ENCODE measurements at places on chromosomes 2 and 18.

DNA sequence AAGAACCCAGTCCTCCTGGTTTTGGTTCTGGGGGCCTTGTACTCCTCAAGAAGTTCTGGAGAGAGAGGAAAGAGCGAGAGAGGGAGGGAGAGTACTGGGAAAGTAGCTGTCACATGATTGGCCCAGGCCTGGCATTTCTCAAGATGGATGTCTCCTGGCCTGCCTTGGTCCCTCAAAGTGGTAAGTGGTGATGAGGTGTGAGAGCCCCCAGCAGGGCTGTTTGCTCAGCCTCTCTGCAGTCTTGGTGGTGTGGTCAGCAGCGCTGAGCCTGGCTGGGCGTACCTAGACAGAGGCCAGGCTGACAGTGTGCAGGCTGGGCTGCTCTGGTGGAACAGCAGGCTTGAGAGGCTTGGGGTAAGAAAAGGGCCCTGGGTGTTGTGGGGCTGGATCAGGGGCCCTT is 2.5 kb downstream of the SPEG start:
- DNase-seq = no peak

DNA sequence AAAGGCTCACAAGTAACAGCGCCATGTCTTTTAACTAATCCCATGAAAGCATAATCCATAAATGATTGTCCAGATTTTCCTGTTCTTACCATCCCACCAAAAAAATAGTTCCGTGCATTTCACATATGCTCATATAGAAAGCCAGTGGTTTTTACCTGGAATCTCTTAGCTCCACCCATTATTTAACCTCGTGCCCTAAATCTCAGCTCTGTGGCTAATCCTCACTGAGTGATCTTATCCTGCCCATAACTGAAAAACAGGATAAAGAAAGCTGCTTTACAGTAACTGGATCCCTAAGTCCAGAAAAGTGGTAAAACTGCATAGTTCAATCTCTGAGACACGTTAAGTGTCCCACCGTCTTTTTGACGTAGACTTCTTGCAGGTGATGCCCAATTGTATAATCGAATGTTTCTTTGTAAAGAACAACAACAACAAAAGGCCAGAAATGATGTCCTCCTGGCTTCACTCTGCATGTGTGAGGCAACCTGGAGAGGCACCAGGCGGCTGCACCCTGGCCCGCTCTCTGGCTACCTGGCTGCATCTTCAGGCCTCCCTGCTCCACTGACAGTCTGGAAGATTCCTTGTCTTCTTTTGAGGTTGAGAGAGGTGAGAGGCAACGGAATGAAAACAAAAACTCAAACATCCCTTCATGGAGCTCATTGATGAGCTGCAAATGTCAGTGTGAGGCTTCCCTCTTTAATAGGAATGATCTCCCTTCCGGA is 38.6 kb downstream of the FEZ2 start:
- DNase-seq = no peak

DNA sequence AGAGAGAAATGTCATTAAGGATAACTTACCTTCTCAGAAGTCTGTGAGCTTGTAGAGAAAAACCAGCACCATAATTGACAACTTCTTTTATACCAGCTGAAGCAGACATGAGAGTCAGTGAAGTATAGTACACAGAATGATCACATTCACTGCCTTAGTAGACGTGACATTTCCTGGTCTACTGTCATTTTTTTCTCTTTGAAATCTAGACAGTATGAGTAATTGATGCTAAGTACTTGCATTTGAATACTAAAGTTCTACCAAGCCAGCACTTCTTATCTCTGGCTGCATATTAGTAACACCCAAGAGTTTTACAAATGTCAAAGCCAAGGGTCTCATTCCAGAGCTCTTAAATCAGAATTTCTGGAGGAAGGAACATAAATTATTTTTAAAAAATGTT is 25.4 kb upstream of the ACADL start:
- DNase-seq = no peak

GRCh38 chr2:44679584-44679983 is 261.9 kb upstream of the SIX3 start:
- DNase-seq = no peak

DNA sequence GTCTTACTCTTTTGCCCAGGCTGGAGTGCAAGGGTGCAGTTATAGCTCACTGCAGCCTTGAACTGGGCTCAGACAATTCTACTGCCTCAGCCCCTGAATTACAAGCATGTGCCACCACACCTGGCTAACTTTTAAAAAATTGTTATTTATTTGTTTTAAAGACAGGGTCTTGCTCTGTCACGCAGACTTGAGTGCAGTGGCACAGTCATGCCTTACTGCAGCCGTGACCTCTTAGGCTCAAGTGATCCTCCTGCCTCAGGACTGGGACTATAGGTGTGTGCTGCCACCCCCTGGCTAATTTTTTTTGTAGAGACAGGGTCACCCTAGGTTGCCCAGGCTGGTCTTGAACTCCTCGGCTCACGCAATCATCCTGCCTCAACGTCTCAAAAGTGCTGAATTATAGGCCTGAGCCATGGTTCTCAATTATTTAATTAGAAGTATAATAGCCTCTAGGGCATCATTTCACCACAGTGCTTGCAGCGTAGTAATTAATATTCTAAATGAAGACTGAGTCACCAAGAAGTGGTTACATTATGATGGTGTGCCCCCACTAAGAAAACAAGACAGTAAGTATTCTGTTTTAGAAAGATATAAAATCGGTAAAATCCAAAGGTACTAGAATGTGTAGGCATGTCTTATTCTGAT is 69.6 kb downstream of the EML4 start:
- DNase-seq = peak; percentile 25

DNA sequence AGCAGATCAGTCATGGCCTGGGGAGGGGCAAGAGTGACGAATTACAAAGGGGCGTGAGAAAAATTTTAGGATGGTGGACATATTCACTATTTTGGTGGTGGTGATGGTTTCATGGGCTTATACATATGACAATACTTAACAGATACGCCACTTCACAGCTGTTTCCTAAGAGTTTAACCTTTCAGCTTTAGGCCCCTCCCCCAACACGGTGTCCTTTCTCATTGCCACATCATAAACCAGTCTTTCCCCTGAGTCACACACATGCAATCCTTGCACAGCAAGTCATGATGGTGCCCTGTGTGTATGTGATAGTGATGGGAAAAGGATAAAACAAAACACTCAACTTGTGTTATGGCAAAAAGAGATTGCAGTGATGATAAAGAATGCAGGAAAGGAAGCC is 47.6 kb upstream of the IL1R1 start:
- peak; percentile 25 for DNase-seq

GRCh38 chr2:239846789-239847676 is 178.1 kb downstream of the NDUFA10 start:
- DNase-seq = no peak

DNA sequence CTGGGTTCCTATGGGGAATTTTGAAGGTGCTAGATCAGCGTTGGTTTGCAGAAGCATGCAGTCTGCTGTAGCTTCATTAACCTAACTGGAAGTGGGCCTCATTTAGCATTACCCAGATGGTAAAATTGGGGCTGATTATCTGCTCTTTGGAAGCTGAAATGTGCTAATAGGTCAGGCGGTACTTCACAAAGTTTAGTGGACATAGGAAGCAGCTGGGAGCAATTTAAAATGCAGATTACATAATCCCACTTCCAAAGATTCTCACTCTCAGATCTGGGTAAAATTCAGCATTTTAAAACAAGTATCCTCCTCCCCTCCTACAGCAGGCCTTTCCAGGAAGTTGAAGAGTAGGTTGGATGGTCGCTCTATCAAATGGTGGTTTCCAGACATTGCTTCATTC is 907.0 kb downstream of the CPS1 start:
- DNase-seq = no peak

DNA sequence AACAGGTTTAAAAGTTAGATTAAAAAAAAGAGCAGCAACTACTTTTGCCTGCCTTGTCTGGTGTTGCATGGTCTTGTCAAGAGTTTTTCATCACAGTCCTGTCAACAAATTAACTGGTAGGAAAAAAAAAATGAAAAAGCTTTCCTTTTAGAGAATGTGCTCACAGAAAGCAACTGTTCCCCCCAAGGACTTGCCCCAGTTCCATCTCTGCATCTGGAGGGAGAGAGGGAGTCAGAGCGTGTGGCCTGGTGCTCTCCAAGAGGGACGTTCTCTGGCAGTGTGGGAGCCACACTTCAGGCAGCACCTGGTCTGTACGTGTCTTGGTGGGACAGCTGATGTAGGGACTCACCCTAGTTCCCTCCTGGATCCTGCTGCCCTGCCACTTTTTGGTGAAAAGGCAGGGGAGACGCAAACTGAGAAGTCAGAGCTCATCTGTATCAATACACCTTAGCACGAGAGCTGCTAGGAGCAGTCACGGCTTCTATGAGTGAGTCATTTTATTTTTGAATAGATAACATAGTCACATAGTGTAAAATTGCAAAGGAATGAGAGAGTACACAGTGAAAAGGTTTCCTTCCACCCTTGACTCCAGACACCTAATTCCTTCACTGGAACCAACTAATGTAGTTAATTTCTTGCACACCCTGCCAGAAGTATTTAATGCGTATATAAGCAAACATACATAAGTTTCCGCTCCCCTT is 172.5 kb upstream of the MGAT5 start:
- no peak for DNase-seq

GRCh38 chr2:126579868-126580267 is 76.1 kb upstream of the GYPC start:
- DNase-seq = no peak

DNA sequence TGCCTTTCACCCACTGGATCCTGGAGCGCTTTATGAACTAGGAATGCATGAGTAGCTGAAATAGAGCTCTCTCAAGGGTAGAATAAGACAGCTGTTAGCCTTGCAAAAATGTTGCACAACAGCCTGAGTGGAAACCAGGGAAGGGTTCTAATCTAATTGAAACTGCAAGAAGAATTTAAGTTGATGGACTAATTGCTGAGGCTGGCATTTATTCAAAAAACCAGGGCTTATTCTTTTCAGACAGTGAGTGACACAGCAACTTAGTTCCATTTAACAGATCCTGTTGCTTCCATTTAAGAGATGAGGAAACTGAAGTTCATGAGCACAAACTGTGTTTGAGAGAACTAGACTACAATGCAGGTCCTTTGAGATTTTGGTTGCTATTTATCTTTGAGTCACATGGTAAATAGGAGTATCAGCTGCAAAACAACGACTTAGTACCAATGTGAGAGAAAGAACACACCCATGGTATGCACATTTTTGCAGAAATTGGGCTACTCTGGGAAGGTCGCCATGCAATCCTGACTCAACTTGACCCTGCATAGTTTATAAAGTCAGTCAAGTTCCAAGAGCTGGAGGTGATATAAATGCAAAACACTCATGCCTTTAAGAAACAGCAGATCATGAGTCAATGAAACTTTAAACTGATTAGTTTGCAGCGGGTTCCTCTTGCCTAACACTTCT is 76.4 kb upstream of the PARD3B start:
- DNase-seq = no peak

DNA sequence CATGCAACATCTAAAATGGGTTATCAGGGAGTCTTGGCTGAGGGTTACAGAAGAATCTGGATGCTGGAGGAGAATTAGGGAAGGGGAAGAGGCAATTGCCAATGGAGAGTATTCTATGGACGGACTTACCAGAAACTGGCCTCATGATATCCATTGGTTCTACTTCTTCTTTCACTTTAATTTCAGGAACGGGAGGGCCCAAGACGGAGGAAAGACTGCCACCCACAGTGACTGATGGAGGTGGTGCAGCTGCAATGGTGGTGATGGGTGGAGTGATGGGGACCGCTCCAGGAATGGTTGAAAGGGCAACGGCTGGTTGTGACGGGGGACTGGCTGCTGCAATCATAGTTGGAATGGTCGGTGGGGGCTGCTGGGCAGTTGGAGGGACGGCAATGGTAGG is 69.1 kb upstream of the AMMECR1L start:
- DNase-seq = no peak

DNA sequence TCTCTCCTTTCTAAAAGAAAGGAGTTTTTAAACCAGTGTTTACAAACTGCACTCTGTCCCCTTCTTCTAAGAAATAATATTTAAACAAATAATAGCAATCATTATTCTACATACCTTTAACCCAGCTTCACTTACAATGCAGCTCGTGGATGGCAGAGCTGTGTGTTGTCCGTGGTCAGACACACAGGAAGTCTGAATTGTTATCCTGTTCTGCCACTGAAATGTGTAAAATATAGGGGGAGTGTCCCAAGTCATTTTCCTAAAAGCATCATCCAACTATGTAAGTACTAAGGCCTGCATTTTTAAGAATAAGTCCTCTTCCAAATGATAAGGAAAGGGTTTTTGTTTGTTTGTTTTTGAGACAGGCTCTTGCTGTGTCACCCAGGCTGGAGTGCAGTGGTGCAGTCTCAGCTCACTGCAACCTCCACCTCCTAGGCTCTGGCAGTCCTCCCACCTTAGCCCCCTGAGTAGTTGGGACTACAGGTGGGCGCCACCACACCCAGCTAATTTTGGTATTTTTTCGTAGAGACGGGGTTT is 2.7 kb upstream of the PPP4R1 start:
- DNase-seq = no peak

- DNase-seq = no peak
These were observed 71.7 kb downstream of the HPCAL1 start for GRCh38 chr2:10374362-10374943.

DNA sequence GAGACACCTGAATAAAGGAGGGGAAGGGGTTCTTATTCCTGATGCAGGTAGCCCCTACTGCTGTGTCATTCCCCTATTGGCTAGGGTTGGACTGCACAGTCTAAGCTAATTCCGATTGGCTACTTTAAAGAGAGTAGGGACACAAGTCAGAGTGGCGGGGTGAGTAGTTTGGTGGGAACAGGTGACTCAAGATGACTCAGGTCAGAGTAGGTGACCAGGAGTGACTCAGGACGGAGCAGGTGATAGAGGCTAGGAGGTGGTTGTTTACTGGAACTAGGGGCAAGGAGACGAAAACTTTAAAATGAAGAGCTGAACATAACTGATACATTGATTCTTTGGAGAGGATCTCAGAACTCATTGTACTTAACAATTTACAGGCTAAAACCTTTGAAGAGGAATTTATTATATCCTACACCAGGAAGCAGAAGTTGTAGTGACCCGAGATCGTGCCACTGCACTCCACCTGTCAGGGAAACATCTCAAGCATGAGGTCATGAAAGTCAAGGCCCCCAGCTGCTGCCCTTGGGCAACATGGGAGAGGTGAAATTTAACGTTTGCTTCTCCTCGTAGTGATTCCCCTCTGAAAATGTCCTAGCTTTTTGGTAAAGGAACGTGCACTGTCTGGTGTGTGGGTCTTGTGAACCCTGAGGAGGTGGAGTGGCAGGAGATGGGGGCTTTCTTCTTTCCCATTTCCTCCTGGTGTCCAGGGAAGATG is 4.5 kb upstream of the CYP27A1 start:
- DNase-seq = no peak

DNA sequence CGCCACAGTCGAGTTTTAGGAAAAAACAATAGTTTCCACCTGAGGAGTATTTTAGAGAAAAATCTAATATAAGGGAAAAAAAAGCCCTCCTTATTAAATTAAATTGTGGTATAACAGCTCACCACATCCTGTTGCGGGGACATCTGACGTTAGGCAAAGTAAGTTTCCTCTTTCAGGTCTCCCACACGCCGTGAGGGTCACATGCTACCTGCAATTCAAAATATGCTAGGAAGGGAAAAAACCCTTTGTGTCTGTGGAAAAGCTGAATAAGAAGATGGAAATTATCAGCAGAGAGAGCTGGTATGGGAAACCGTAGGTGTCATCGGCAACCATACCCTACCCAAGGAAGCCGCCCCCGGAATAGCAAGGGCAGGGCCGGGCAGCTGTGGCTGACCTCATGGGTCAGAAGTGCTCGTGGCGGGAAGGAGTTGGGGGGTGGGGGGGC is 128.0 kb downstream of the NFATC1 start:
- peak; percentile 80 for DNase-seq

All from activated CD4-positive, alpha-beta T cell treated with anti-CD3 and anti-CD28 coated beads, Interleukin-2, amount 50 U/mL, for 4 hours (primary cell).